Temporal lobe (tissue), 4 donors: ENCODE measurements at places on chromosomes 7 and 10. TPM values are rescaled to one million over a fixed set of nuclear protein-coding genes. Genes with fewer than 3 reads are reported as not detected.

The CARD11 gene
- total RNA-seq = 0.25 TPM

The RBM20 gene
- 0.74 TPM for total RNA-seq

The TCAF2 gene
- 0.49 TPM for total RNA-seq

The ARHGAP22 gene
- total RNA-seq = 2.5 TPM

The LRIT1 gene
- total RNA-seq = not detected

The ASB10 gene
- total RNA-seq = not detected

The CPA2 gene
- total RNA-seq = not detected

The IDI2 gene
- not detected for total RNA-seq

The ATP6V0A4 gene
- 0.74 TPM for total RNA-seq
